Activated gamma-delta T cell treated with anti-CD3 and anti-CD28 coated beads, Interleukin-2, amount 50 U/mL, for 16 hours (primary cell): ENCODE measurements at places on chromosomes 3 and 15.

DNA sequence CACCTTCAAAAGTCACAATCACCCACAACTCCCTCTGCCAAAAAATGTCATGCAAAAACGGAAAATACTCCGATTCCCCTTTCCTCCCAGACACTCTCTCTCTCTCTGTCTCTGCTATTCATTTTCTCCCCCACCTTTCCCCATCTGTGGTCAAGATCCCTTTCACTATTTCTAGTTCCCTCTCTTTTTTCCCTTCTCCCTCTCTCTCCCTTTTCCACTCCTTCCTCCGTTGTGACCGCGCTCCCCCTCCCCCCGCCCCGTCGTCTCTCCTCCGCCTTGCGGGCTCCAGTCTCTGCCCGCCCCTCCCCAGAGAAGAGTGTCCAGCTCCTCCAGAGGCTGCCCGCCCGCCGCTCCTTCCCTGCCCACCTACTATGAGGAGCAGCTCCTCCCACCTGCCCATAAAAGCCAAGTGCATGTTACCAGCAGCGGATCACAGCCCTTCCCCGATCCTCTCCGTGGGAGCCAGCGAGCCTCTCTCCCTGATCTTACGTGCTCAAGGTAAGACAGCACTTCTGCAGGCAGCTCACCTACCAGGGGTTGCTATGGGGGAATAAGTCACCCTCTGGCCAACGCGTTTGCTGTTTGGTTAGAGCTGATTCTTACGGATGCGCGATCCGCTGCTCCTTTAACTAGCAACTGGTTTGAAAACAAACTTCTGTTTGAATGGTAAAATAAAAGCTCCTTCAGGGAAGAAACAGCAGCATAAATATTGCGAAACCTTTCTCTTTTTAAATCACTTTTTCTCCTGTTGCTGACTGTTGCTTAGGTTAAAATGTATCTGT is at the start of gene COL8A1:
COL8A1 (plus strand) TSS at position 428 of the 782 bp plus-strand sequence. CDS start 152,089 bp downstream, outside the sequence.
- no peak for DNase-seq

DNA sequence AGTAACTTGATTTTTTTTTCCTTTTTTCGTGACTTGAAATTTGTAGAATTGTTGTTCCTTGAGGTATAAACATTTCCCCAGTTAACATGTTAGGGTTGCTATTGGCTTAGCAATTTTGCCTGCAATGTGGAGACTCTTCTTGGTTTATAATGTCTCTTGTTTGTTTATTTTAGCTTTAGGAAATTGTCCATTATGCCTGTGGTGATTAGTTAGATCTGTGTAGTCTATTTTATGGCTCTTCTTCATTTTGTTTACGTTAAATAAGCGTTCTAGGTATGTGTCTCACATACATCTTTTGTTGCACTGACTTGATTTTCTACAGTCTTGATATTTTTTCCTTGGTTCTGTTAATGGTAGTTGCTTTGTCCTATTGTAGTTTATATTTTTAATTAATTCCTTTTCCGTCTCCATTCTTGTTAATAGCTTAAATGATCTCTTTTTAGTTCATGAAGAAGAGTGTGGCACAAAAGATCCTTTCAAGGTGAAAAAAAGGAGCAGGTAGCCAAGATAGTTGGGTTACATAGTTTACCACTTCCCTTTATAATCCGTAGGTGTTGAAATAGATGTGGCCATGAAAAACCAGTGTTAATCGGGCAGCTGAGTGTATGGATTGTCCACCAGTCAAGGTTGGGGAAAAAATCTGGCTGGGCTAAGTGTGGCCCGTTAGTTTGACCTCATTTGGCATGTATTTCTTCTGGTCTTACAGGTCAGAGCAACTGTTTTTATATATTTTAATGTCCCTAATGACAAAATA is 12.1 kb downstream of the IQGAP1 start:
- no peak for DNase-seq

DNA sequence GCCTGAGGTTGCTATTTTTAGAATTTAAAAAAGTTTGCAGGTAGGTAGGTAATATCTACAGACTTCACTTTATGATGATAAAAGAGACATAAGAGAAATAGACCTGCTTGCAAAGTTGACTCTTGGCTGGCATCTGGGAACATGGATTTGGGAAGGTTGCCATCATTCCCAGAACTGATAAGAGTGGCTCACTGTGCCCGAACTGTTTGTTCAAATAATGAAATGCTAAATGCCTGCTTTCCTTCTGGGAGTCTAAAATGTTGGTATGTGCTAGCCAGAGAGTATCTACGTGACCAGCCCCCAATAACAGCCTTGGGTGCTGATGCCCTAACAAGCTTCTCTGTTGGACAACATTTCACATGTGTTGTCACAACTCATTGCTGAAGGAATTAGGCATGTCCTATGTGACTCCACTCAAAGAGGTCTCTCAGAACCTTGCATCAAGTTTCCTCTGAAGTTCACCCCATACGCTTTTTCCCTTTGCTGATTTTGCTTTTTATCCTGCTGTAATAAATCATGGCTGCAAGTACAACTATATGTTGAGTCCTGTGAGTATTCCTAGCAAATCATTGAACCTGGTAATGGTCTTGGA is 95.5 kb downstream of the FHIT start:
- no peak for DNase-seq

GRCh38 chr3:184284696-184285095 is 8.9 kb downstream of the ECE2 start:
- no peak for DNase-seq

DNA sequence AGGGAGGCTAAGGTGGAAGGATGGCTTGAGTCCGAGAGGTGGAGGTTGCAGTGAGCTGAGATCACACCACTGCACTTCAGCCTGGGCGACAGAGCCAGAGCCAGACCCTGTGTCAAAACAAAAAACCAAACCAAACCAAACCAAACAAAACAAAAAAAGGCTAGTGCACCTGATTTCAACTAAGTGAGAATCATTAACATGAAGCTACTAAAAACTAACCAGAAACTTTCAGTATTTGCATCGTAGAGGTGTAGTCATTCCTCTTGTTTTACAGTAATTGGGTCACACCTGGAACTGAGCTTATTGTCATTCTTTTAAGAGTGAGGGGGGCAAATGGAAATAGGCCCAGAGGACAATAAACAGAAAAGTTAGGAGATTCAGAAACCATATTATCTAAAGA is 58.5 kb downstream of the ST6GAL1 start:
- DNase-seq = no peak

DNA sequence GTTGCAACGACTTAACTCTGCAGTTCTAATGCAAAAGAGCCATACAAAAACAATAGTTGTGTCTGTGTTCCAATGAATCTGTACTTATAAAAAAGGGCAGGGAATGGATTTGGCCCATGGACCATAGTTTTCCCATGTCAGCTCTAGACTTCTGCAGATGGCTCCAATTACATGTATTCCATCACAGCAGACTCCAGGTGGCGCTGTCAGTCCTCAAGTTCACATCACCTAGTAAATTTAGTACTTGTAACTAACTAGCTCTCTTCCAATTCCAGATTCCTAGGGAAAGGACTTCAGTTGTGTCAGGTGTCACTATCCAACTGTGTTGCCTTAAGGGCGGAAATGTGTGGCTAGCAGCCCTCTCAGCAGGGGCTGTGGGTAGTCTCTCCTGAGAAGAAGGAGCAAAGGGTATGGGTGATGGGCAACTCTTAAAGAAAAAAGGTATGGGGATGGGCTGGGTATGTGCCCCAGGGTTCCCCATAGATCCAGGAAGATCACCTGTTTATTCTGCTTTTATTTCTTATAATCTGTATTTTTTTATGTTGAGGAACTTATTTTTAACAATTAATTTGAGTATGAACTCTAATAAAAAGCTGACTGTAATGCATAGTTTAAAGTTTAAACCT is 36.2 kb downstream of the BBS4 start:
- peak; percentile 44 for DNase-seq

DNA sequence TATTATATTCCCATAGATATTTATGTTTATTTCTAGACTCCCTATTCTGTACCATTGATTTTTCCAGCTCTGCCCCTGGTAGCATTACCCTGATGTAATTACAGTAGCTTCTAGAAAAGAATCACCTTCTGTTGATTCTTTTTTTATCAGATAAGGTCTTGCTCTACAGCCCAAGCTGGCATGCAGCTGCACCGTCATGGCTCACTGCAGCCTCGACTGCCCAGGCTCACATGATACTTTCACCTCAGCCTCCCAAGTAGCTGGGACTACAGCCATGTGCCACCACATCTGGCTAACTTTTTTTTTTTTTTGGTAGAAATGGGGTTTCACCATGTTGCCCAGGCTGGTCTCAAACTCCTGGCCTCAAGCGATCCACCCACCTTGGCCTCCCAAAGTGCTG is 41.8 kb downstream of the SLC24A1 start:
- DNase-seq = no peak

DNA sequence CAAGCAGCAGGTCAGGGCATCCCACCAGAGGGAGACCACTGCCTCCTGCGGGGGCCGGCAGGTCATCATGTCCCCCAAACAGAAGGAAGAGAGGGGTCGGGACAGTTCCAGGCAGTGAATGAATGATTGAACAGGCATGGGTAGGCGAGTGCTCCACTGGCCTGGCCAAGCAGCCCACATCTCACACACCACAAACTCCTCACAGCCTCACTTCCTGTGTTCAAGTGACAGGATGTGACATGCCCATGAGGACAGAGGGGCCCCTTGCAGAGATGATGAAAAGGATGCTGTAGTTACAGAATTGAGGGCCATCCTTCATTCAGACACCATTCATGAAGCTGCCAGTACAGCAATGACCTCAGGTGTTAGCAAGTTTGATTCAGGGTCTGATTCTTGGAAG is 3.7 kb downstream of the IQSEC1 start:
- DNase-seq = peak; percentile 34

DNA sequence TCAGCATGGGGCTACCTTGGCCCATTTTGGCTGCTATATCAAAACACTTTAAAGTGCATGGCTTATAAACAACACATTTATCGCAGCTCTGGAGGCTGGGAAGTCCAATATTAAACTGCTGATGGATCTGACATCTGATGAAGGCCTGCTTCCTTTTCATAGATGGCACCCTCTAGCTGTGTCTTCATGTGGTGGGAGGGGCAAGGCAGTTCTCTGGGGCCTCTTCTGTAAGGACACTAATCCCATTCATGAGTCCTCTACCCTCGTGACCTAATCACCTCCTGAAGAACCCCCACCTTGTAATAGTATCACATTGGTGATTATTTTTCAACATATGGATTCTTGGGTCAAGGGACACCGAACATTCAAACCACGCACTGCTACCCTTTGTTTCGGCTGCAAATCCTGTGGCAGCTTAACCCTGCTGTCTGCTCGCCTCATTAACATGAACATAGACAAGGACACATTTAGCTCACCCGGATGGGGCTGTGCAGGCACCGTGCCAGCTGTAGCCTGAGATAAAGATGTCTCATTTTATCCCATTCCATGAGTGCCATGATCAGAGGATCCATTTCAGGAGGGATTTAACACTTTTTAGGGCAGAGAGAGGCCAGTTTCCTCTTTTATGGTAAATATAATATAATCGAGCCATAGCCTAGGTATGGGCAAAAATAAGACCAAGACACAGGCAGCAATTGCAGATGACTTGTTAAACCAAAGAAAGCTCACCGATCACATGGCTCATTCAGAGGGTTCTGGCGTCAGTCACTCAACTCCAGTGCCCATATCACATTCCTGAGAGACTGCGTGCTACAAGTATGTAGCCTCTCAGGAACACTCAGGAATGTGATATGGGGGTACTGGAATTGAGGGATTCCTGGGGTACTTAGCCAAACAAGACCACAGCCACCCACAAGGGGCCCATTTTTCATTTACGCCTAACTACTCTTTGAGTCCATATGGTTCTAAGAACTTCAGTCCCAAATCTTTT is 251.1 kb upstream of the ST8SIA2 start:
- DNase-seq = no peak

DNA sequence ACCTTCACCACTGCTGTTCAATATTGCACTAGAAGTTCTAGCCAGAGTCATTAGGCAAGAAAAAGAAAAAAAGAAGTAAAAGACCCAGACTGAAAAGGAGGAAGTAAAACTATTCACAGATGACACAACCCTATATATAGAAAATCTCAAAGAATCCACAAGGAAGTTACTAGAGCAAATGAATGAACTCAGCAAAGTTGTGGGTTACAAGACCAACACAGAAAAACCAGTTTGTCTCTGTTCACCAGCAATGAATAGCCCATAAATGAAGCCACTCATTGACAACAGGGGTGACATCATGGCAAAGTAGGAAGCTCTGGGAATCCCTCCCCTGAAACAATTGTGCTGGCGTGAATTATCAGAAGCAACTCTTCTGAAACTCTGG is 4.6 kb downstream of the CFAP100 start:
- DNase-seq = no peak

DNA sequence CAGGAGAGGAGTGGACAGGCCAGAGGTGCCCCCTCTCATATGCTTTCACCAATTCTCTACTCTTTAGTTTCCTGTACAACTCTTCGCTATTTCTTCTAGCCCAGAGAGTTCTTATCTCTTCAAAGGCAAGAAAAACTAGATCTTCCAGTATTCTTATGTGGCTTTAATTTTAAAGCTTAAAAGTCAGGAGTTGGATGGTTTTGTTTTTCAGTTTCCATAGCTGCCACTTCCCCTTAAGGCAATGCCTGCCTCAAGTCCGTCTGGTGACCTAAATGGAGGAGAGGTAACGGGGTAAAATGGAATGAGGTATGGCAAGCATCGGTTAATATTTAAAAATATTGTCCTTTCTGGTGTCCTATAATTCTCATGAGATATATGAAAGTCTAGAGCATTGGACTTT is 11.4 kb upstream of the VGLL3 start:
- DNase-seq = no peak

DNA sequence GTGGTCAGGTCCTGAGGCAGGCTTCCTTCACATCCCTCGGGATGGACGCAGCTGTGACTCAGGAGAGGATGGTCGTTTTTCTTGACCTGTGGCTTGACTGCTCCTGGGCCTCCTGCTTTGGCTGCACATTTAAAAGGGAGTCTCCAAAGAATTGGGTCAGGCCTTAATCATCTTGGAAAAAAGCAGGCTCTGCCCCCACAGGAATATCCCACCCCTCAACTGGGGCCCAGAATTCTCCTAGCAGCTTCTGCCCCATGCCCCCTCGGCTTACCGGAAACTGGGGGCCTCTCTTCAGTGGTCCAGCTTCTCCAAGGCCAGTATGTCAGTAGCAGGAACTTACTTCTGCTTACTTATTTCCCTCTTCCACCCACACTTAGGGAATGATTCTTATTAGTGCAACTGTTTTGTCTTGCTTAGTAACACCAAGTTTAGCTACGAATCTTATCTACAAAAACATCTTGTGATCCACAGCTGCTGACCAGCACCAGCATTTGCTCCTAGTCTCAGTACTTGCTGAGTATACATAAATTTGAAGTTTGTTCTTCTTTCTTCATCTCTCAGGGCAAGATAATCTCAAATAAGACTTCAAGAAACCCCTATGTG is 35.7 kb downstream of the ATG7 start:
- no peak for DNase-seq

DNA sequence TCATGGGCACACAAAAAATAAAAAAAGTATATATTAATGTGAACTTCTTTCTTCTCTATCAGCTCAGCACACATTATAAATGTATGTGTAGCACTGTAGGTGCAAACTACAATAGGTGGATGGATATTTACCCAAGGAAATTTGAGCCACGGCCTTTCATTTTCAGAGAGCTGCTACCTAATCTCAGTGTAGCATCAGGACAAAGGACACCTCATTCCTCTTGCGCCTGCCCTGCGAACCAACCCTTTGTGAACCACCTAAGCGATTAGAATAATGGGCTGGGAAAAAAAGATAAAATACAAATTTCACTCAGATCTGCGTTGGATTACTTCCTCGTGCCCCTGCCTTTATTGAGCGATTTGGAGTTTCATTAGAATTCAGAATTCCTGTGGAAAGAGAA is 263.2 kb downstream of the NR2F2 start:
- no peak for DNase-seq

GRCh38 chr15:65791335-65792137 is 557 bp downstream of the DENND4A start:
- no peak for DNase-seq

- no peak for DNase-seq
These were observed 160.7 kb downstream of the PDE8A start for GRCh38 chr15:85142312-85142711.
